ENCODE measurements at places on chromosomes 12 and 14. TPM values are rescaled to one million over a fixed set of nuclear protein-coding genes. Genes with fewer than 3 reads are reported as not detected.

DNA sequence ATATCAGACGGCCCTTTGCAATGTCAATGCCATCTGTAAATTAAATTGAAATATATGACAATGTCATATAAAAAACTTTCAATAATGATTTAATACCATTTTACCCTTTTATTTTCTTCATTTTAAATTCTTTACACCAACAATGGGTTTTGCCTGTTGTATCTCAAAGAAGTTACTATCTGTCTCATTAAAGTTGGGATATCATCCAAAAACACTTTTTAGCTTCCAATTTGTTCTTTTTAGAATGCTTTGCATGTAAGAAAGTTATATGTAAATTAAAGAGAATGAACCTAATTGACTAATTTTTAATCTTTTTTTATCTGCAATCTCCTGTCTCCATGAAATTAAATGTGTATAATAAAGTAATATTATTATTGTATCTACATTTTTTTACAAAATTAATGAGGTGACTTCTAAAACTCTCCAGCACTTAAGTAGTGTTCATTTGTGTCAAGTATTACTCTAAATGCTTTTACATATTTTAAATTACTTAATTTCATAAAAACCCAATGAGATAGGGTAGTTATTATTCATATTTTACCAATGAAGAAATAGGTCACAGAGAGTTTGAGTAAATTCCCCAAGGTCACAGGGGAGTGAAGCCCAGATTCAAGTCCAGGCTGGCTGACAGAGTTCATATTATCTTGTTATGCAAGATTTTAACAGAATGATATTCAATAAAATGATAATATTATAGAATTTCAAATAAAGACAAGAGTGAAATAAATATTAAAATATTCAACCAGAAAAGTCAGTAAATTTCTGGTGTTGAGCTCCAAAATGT lies 673.0 kb upstream of the FLRT2 start:
- DNase-seq, result no peak

DNA sequence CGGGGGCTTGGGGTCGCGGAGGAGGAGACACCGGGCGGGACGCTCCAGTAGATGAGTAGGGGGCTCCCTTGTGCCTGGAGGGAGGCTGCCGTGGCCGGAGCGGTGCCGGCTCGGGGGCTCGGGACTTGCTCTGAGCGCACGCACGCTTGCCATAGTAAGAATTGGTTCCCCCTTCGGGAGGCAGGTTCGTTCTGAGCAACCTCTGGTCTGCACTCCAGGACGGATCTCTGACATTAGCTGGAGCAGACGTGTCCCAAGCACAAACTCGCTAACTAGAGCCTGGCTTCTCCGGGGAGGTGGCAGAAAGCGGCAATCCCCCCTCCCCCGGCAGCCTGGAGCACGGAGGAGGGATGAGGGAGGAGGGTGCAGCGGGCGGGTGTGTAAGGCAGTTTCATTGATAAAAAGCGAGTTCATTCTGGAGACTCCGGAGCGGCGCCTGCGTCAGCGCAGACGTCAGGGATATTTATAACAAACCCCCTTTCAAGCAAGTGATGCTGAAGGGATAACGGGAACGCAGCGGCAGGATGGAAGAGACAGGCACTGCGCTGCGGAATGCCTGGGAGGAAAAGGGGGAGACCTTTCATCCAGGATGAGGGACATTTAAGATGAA lies 630 bp downstream of the FOS start:
- DNase-seq, result peak; percentile 86

The TMEM132D gene
- total RNA-seq, result not detected

The CCDC59 gene
- total RNA-seq, result 57.1 TPM

The MIPOL1 gene
- total RNA-seq, result 12.5 TPM

GRCh38 chr12:65164774-65165173 lies 4.6 kb upstream of the LEMD3 start:
- DNase-seq, result no peak

The HOXC5 gene
- 1.8 TPM for total RNA-seq

GRCh38 chr12:72017054-72017651 lies 78.5 kb downstream of the TPH2 start:
- DNase-seq, result peak; percentile 79

The PDZRN4 gene
- total RNA-seq, result not detected

DNA sequence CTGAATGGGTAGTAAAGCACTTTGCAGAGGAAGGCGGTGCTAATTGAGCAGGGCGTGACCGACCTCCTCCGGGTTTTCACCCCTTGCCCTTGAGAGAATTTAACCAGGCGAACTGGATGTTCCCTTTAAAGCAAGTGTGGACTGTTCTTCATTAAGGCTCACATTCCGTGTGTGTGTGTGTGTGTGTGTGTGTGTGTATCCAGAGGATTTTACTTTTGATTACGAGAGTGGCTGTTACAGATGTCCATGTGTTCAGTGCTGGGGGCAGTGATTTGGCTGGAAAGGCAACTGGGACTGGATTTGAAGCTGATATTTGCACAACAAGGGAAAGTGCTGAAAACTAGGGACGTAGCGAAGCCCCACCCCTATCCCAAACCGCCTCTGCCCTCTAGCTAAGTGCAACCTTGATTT lies 2.2 kb downstream of the TMEM132C start:
- no peak for DNase-seq
